ENCODE measurements at places on chromosomes 3 and 15.

GRCh38 chr15:73802431-73803041 is 49.4 kb upstream of the INSYN1 start:
- DNase-seq, result no peak

DNA sequence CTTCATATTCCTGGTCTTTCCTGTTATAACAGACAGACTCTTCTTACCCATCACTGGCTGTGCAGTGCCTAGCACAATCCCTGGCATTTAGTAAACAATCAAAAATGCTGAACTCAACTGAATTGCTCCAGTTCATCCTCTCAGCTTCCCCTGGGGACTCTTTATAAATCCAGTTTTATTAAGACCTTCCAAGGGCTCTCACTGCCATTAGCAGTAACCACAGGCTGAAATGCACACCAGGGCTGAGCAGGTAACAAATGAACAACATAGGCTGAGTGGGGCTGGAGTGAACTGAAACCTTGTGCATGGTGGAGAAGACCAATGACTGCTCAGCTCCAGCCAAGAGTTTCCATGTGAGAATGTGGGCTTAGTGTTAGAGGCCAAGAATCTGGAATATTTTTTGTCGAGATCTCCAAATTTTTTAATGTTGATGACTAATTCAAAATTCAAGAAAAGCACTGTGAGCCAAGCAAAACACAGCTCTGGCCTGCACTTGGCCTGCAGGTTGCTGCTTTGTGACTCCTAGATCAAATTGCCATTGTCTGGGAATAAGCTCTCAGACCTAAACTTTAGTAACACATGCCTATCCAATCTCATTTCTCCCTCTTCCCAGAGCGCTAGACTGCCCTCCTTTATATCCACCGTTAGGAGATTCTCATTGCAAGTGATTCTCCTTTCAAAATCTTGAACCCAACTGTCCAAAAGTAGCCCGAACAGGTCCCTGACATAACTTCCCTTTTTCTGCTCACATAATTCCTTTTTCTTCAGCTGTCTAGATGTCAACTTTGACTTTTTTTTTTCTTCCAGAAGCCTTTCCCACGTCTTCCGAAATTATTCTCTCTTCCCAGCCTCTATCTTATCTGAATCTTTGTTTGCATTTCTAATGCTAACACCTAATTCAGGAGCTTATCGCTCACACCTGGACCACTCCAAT is 7.4 kb downstream of the SQOR start:
- DNase-seq, result no peak

GRCh38 chr3:127079211-127079610 is 96.3 kb downstream of the PLXNA1 start:
- no peak for DNase-seq

DNA sequence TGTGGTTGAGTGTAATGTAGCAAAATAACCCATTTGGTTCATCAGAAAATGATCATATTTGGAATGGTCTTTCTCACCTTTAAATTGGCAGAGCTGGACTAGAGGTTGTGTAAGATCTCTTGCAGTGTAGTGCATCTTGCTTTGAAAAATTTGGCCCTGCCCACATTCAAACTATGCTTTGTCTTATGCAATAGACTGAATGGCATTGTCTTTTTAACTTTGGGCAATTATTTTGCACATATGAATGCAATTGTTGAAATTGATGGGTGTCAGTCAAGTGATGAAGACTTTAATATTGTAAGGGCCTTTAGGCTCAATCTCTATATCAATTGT is 381.4 kb downstream of the GRM7 start:
- no peak for DNase-seq

DNA sequence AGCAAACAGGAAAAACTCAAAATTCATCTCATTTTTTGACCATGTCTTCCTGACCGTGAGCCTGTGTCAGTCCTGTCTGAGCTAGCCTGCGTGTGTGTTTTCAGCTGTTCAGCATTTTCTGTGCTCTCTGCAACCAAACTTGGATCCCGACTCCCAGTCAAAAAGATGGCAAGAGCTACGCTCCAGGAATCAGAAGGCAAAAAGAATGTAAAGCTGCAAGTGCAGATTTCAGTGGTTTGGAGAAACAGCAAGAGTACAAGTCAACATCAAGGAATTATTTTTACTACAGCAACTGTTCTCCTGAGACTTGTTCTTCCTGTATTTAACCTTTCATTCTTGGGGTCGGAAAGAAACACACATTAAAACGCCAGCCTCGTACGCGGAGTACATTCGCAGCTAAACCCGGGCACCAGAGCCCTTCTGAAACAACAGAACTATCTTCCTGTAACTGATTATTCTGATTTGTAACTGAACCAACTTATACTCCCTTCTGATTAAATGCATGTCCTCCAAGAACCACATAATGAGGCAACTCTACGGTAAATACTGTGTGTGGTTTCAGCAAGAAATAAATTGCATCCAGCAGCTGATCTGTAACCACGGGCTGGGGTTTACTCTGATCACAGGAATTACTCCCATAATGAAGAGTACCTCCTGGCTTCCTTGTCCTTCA is 107.4 kb downstream of the LRIG1 start:
- DNase-seq, result no peak

- no peak for DNase-seq
Measured at GRCh38 chr3:138355071-138355470, 6.7 kb downstream of the MRAS start.

GRCh38 chr3:11914041-11914440 is 67.4 kb upstream of the TAMM41 start:
- DNase-seq, result no peak

- no peak for DNase-seq
Measured at GRCh38 chr3:15750143-15750542, 47.6 kb downstream of the ANKRD28 start.

GRCh38 chr3:20130106-20130505 is 55.9 kb downstream of the SGO1 start:
- DNase-seq, result no peak

DNA sequence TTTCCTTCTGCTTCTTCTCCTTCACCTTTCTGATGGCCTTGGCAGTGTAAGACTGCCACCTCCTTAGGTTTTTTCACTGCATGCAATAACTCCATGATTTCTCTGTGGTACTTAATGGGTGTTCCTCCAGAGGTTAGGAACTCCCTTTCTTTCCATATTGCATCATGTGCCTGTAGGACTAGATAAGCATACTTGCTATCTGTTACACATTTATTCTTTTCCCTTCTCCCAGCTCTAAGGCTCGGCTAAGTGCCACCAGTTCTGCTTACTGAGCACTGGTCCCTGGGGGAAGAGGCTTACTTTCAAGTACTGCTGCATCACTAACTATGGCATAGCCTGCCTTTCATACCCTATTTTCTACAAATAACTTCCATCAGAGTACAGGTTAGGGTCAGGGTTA is 351.8 kb downstream of the OTOL1 start:
- no peak for DNase-seq

- DNase-seq, result no peak
Measured at GRCh38 chr3:168260859-168261258, 165.1 kb upstream of the GOLIM4 start.

DNA sequence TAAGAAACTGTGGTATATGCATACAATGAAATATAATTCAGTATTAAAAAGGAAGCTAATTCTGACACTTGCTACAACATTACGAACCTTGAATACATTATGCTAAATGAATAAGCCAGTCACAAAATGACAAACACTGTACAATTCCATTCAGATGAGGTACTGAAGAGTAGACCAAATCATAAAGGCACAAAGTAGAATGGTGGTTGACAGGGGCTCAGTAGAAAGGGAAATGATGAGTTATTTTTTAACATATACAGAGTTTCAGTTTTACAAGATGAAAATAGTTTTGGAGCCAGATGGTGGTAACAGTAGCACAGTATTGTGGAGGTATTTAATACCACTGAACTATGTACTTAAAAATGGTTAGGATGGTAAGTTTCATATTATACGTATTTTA is 254.6 kb upstream of the RBMS3 start:
- DNase-seq, result no peak

GRCh38 chr15:84001037-84001436 is 234.5 kb upstream of the GOLGA6L4 start:
- no peak for DNase-seq

- DNase-seq, result no peak
Measured at GRCh38 chr3:167507954-167508353, 34.1 kb upstream of the SERPINI2 start.

GRCh38 chr15:68265081-68265480 is 12.5 kb upstream of the FEM1B start:
- DNase-seq, result no peak

GRCh38 chr15:89090791-89091626 is 2.8 kb downstream of the ABHD2 start:
- DNase-seq, result peak; percentile 72

DNA sequence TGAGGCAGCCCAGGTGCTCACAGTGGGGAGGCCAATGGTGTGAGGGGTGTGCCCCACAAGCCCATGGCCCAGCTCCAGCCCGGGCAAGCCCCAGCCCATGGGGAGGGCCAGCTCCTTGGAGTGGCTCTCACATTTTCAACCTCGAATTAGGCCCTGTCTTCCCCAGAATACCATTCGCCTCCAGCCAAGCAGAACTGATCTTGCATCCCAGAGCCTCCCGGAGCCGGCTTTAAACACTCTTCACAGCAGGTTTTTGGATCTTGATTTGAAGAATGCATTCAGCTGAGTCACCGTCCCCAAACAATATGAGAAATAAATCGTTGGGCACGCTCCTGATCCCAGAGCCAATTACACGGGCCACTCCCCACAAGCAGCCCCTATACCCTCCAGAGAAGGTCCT is 23.7 kb downstream of the TPRA1 start:
- DNase-seq, result no peak

DNA sequence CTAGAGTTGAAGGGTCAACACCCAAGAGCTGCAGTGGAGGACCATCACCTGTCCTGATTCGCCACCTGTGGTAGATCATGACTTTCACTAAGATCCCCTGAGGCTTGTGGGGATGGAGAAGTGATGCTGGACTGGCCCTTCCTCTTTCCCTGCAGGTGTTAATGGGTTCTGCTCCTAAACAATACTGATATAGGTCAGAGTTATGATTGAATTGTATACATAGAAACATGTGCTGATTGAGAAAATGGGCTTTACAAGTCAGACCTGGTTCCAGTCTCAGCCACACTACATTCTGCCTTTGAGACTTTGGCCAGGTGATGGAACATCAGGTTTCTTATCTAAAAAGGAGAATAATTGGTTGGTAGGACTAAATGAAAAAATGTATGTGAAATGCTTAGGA is 418.9 kb upstream of the TPRG1 start:
- no peak for DNase-seq

GRCh38 chr15:22265056-22265945 is 185.0 kb downstream of the OR4M2 start:
- no peak for DNase-seq

- no peak for DNase-seq
Measured at GRCh38 chr3:95673215-95673614, 1141.2 kb upstream of the EPHA6 start.

GRCh38 chr3:33141006-33141405 is 27.2 kb downstream of the CRTAP start:
- DNase-seq, result no peak

- no peak for DNase-seq
Measured at GRCh38 chr3:32148351-32148750, 41.9 kb downstream of the GPD1L start.

DNA sequence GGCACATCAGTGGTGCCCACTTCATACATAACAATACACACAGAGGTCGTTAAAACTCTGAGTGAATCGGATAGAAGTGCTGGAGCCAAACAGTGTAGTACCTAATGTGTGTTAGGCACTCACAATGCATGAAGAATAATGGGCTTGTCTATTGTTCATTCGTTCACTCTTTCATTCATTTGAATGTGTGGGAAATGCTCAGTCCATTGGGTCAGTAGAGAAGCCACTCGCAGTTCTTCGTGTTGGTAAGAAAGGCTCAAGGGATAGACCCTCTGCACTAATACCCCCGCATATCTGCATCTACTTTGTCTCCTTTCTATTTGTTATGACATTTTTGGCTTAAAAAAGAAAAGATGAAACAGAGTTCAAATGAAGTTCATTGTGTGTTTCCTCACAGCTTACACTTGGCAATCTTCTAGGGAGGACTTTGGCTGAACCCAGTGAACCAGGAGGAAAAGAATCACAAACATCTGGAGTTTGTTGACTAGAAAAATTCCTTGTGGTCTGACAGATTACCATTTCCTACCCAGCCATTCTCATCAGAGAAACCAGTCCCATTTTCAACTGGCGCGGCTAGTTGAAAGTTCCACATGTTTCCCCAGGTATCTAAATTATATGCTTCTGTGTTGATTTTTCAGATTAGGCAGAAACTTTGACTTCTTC is 32.8 kb upstream of the MFSD1 start:
- no peak for DNase-seq

GRCh38 chr15:68518046-68518445 is 60.7 kb upstream of the CORO2B start:
- DNase-seq, result no peak

DNA sequence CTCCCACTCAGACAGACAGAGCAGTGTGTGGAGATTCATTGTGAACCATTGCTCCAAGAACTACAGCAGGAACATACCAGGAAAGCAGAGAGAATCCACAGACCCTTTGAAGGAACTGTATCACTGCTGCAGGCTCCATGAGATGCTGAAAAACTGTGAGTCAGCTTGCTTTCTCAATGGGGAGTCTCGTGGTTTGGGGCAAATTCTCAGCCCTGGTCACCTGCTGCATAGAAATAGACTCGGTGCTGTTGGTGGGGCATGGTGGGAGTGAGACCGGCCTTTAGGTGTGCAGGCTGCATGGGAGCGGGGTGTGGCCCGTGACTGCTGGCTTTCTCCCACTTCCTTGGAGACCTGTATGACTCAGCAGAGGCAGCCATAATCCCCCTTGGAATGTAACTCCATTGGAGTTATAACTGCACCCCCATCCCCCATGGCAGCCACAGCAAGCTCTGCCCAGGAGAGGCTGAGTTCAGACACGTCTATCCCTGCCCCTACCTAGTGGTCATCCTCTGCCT is 35.6 kb downstream of the ALCAM start:
- DNase-seq, result peak; percentile 1

DNA sequence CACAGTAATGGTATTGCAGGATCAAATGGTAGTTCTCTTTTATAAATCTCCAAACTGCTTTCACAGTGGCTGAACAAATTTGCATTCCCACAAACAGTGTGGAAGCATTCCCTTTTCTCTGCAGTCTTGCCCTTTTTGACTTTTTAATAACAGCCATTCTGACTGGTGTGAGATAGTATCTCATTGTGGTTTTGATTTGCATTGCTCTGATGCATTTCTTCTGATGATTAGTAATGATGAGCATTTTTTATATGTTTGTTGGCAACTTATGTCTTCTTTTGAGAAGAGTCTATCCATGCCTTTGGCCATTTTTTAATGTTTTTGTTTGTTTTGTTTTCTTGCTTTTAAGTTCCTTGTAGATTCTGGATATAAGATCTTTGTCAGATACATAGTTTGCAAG is 316.1 kb upstream of the TMCO5A start:
- no peak for DNase-seq

GRCh38 chr3:67037615-67038014 is 39.5 kb downstream of the KBTBD8 start:
- DNase-seq, result peak; percentile 0

DNA sequence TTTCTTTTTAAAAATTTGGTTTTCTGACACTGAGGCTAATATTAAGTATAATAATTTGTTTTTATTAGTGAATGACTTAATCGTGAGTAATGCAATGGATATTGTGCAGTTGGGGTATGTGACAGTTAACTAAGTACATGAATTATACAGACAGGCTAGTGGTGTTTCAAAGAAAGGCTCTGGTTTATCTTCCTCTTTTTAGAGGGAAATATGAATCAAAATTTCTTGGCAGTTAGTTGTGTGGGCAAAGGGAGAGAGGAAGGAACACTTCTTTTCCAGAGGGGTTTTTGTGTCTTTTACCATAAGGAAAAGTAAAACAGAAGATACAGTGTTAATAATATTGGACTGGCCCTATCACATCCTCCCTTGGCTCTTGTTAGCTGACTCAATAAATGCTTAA is 2.7 kb downstream of the ZNF654 start:
- DNase-seq, result no peak

Measured in DMS53 (cell line).